ENCODE measurements at places on chromosomes 6 and 20. TPM values are rescaled to one million over a fixed set of nuclear protein-coding genes. Genes with fewer than 3 reads are reported as not detected.

GRCh38 chr6:39411465-39411864, 89.0 kb upstream of the KCNK16 start:
- no peaks in the 10 kb centered on the region for H3K27me3 ChIP-seq
- DNase-seq, result peak; percentile 52
- no peak overlapping the region for H3K27ac ChIP-seq
- no peaks in the 10 kb centered on the region for H3K4me1 ChIP-seq
- no peak overlapping the region for H3K4me3 ChIP-seq

GRCh38 chr20:24495266-24495665, 25.8 kb downstream of the SYNDIG1 start:
- no peak overlapping the region for H3K4me3 ChIP-seq
- peaks cover 6% of the 10 kb centered on the region for H3K4me1 ChIP-seq
- H3K27ac ChIP-seq, result no peak overlapping the region
- no peak for DNase-seq
- no peaks in the 10 kb centered on the region for H3K27me3 ChIP-seq

CALHM4 gene
- 0.20 TPM for total RNA-seq

- peak overlapping the region; percentile 89 for H3K27ac ChIP-seq
- DNase-seq, result no peak
- H3K27me3 ChIP-seq, result no peaks in the 10 kb centered on the region
- peaks cover 15% of the 10 kb centered on the region for H3K4me1 ChIP-seq
These were observed 420 bp upstream of the BTN2A1 start for GRCh38 chr6:26457264-26457805.

VARS2 gene
- 19.8 TPM for total RNA-seq

DNA sequence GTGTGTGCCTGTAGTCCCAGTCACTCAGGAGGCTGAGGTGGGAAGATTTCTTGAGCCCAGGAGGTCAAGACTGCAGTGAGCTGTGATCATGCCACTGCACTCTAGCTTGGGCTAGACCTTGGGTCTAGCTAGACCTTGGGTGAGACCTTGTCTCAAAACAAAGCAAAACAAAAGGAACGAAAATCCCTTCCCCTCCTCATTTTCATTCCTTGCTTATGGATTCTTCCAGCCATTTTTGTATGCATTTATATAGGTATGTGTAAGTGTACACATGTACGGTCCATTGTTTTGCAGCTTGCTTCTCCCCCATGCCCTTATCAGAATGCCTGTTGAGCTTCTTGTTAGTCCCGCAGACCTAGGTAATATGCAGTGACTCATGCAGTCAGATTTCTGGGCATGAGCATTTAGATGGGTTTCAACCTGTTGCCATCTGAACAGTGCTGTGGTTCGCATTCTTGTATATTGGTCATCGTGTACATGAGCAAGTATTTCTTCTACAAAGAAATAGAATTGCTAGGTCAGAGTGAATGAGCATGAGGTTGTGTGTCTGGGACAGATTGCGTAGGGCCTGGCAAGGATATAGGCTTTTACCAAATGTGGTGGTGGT, 73.2 kb downstream of the ATRN start:
- no peaks in the 10 kb centered on the region for H3K27me3 ChIP-seq
- peak; percentile 97 for DNase-seq
- no peak overlapping the region for H3K4me3 ChIP-seq
- H3K27ac ChIP-seq, result peak overlapping the region; percentile 9

DNA sequence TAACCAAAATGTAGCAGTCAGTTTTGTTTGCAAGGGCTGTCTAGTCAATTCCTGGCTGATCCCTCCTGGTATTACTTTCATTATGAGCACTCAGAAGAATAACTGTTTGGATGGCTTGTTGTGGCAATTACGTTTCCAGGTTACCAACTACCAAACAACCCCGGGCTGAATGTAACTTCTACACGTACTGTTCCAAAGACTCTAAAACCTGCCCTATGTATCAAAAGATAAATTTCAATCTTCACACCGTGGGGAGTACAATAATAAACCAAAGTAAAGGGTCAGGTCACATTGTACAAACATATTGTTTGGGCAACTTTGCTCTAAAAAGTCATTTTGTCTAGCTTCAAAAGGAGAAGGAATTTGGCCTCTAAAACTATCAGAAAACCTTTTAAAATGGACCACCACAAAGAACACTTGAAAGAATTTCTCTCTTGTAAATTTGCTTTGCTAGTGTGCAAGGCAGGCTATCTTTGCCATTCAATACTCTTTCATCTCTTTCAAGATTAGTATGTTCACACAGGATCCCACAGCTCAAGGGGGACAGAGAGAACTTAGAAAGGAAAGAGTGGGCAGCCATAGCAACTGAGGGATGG, 27.6 kb downstream of the DCDC2 start:
- H3K4me3 ChIP-seq, result no peak overlapping the region
- no peaks in the 10 kb centered on the region for H3K27me3 ChIP-seq
- H3K27ac ChIP-seq, result no peak overlapping the region
- peak; percentile 53 for DNase-seq
- no peaks in the 10 kb centered on the region for H3K36me3 ChIP-seq

LEMD2 gene
- total RNA-seq, result 62.2 TPM

DZANK1 gene
- total RNA-seq, result 3.0 TPM

OTOR gene
- total RNA-seq, result not detected

DNA sequence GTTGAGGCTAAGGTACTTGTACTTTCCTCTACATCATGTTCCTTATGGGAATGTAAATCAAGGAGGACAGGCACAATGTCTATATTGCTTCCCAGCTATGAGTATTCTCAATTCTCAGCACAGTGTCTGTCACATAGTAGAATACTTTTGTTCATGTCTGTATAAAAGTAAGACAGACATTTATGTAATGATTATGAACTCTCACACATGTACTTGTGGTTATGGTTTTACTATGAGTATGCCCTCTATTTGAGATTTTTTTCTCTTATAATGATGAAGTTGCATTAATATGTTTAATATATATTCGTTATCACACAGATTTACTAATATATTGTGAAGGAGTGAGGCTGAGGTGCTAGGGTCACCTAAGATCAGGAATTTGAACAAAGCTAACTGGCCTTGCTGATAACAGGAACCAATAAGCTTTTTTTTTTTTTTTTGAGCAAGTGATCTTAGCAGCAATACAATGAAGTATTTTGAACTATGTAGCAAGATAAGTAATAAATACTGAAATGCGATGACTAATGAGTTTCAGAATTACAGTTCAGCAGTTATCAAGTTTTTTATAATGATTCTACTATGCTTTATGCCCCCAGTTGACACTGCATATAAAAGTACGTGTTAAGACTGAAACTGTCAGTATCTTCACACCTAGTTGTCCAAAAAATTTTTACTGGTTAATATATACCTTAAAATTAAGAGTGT, 623.1 kb downstream of the HTR1B start:
- H3K36me3 ChIP-seq, result no peaks in the 10 kb centered on the region
- H3K27ac ChIP-seq, result no peak overlapping the region
- H3K27me3 ChIP-seq, result no peaks in the 10 kb centered on the region

DNA sequence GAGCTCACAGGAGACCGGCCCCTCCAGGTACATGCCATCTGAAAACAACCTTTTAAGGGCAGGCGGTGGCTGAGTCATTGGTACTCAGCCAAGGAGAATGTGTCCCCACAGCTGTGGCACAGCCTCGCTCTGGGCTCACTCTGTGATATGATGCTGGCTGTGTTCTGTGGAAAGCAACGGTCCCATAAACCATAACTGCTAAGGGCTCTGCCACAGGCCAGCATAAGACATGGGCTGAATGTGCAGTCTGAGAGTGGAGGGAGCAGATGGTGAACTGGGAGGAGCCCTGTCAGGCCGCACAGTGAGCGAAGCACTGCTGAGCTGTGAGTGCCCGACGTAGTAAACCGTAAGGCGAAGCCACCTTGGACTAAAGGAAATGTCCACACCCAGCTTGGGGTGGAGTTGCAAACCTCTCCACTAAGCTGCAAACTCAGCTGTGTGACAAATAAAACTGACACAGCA, 375.8 kb downstream of the THBS2 start:
- H3K27ac ChIP-seq, result no peak overlapping the region
- no peak overlapping the region for H3K4me3 ChIP-seq
- no peaks in the 10 kb centered on the region for H3K4me1 ChIP-seq

TBX18 gene
- 12.2 TPM for total RNA-seq

GRCh38 chr20:31967830-31968249, at the start of gene XKR7:
TSS of gene XKR7 (plus strand) at chr20:31968151. CDS start at chr20:31968176, 25 bp downstream.
- DNase-seq, result no peak
- peaks cover 2% of the 10 kb centered on the region for H3K4me1 ChIP-seq
- H3K4me3 ChIP-seq, result peak within 1 kb of the TSS; percentile 33

- no peak overlapping the region for H3K27ac ChIP-seq
- DNase-seq, result no peak
- no peaks in the 10 kb centered on the region for H3K27me3 ChIP-seq
These were observed 18.2 kb downstream of the MAP7 start for GRCh38 chr6:136532030-136532429.

SLC22A7 gene
- not detected for total RNA-seq

- H3K4me3 ChIP-seq, result no peak overlapping the region
- peaks cover 7% of the 10 kb centered on the region for H3K27me3 ChIP-seq
- H3K4me1 ChIP-seq, result peaks cover 12% of the 10 kb centered on the region
- H3K36me3 ChIP-seq, result peaks cover 8% of the 10 kb centered on the region
These were observed 17.9 kb downstream of the MDFI start for GRCh38 chr6:41656002-41656691.

DNA sequence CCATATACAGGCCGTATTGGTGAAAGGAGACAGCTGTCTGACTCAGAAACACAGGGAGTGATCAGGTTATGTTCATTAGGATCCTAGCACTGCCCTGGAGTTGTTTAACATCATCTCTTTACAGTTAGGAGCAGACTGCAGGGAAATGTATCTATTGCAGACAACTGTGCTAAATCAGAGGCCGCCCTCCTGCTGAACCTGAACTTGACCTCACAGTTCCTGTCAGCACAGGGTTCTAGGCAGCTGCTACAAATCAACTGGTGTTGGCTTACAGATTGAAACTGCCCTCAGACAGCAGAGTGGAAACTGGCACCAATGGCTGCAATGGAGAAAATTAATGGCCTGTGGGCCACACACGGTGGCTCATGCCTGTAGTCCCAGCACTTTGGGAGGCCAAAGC, 3.7 kb upstream of the RPP40 start:
- H3K27me3 ChIP-seq, result no peaks in the 10 kb centered on the region
- no peak overlapping the region for H3K4me3 ChIP-seq
- peaks cover 9% of the 10 kb centered on the region for H3K4me1 ChIP-seq
- no peak overlapping the region for H3K27ac ChIP-seq
- DNase-seq, result no peak
- no peaks in the 10 kb centered on the region for H3K36me3 ChIP-seq

HLA-B gene
- 2,082 TPM for total RNA-seq

TGM3 gene
- total RNA-seq, result not detected

MRPL2 gene
- 47.4 TPM for total RNA-seq

SIRPG gene
- total RNA-seq, result not detected

DNA sequence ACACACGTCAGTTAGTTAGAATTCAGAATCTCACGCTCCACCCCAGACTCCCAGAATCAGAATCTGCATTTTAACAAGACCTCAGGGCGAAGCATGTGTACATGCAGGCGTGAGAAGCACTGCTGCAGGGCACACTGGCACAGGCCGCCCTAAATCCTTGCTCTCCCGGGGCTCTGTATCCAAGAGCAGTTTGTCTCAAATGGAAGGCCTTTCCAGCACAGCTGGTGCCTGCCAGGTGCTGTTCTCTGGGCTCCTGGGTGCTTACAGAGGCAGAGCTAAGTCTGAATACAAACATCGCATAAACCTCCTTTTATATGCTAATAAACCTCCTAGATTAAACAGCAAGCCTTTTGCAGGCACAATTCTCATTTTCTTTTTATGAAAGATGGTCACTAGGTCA, 119.1 kb upstream of the CD93 start:
- no peak overlapping the region for H3K4me3 ChIP-seq

GRCh38 chr6:165952514-165952913, 215.1 kb downstream of the TBXT start:
- H3K27me3 ChIP-seq, result no peaks in the 10 kb centered on the region
- no peaks in the 10 kb centered on the region for H3K36me3 ChIP-seq
- H3K4me1 ChIP-seq, result no peaks in the 10 kb centered on the region
- no peak overlapping the region for H3K27ac ChIP-seq
- DNase-seq, result no peak
- H3K4me3 ChIP-seq, result no peak overlapping the region

SMIM13 gene
- total RNA-seq, result 24.2 TPM

GRCh38 chr20:19969507-19970255, 47.5 kb upstream of the NAA20 start:
- DNase-seq, result no peak
- peaks cover 15% of the 10 kb centered on the region for H3K4me1 ChIP-seq
- no peak overlapping the region for H3K27ac ChIP-seq
- no peak overlapping the region for H3K4me3 ChIP-seq
- H3K36me3 ChIP-seq, result no peaks in the 10 kb centered on the region

DNA sequence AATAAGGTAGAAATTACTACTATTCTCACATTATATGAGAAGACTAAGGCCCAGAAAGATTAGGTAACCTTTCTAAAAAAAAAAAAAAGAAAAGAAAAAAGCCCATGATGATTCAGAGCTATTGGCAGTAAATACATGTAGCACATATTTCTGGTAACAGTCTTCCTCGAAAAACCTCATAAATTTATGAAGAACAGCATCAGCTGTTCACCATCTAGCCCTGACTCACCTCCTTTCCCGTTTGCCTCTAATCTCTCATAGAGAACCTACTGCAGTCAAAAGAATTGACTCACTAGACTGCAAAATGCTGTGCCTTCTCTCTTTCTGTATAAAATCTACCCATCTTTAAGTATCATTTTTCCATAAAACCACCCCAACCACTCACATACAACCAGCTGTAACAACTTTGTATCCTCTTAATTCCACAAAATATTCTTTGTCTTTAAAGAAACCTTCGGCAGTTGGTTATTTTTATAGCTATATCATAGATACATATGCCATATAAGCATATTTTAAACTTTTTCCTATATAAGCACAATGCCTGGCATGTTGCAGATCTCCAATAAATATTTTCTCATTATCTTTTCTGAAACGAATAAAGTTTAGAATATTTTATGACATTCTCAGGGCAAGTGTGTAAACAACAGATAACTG, 152.7 kb upstream of the ENPP5 start:
- no peaks in the 10 kb centered on the region for H3K36me3 ChIP-seq
- peak; percentile 94 for DNase-seq
- H3K4me1 ChIP-seq, result peaks cover 15% of the 10 kb centered on the region
- no peaks in the 10 kb centered on the region for H3K27me3 ChIP-seq

DNA sequence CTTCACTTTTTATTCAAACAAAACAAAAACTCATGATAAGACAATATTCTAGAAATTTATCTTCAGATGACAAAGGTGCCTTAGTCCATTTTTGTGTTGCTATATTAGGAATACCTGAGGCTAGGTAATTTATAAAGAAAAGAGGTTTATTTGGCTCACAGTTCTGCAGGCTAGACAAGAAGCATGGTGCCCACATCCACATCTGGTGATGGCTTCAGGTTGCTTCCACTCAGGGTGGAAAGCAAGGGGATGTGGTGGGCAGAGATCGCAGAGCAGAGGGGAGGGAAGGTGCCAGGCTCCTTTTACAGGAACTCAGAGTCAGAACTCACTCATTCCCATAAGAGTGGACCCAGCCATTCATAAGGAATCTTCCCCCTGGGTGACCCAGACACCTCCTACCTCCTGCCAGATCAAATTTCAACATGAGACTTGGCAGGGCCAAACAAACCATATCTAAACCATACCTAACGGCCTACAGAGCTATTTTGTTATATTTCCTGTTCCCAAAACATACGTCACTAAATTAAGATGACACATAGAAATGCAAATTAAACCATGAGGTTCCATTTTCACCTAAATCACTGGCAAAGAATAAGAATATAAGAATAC, 26.4 kb downstream of the ABHD12 start:
- peaks cover 18% of the 10 kb centered on the region for H3K4me1 ChIP-seq
- H3K36me3 ChIP-seq, result no peaks in the 10 kb centered on the region
- DNase-seq, result peak; percentile 71
- H3K4me3 ChIP-seq, result no peak overlapping the region
- H3K27me3 ChIP-seq, result no peaks in the 10 kb centered on the region

SLC2A10 gene
- total RNA-seq, result 12.7 TPM
